Hindlimb muscle (tissue), 1 donor: ENCODE measurements at places on chromosomes 12 and 14. TPM values are rescaled to one million over a fixed set of nuclear protein-coding genes. Genes with fewer than 3 reads are reported as not detected.

TAS2R46 gene
- not detected for polyA plus RNA-seq

FGF23 gene
- not detected for polyA plus RNA-seq

SLC6A12 gene
- 0.75 TPM for polyA plus RNA-seq

LIN7A gene
- polyA plus RNA-seq, result 2.7 TPM

GDF3 gene
- polyA plus RNA-seq, result not detected

GPX2 gene
- polyA plus RNA-seq, result 0.67 TPM

KRT85 gene
- not detected for polyA plus RNA-seq

BCL11B gene
- 1.4 TPM for polyA plus RNA-seq

PTPN11 gene
- 51.2 TPM for polyA plus RNA-seq

GPRC5A gene
- polyA plus RNA-seq, result 1.4 TPM

MTHFD1 gene
- polyA plus RNA-seq, result 45.7 TPM

RHEBL1 gene
- polyA plus RNA-seq, result 2.2 TPM

MSRB3 gene
- polyA plus RNA-seq, result 41.3 TPM

AQP6 gene
- polyA plus RNA-seq, result 0.09 TPM

TEX52 gene
- 0.79 TPM for polyA plus RNA-seq

KLRF2 gene
- polyA plus RNA-seq, result not detected

CLEC1B gene
- not detected for polyA plus RNA-seq

C12orf50 gene
- 0.27 TPM for polyA plus RNA-seq

OTOGL gene
- polyA plus RNA-seq, result 0.44 TPM

MIP gene
- not detected for polyA plus RNA-seq

SLC6A15 gene
- 2.9 TPM for polyA plus RNA-seq
